ENCODE measurements at places on chromosomes 11 and 22. TPM values are rescaled to one million over a fixed set of nuclear protein-coding genes. Genes with fewer than 3 reads are reported as not detected.

ALKBH8 gene
- total RNA-seq: 11.8 TPM

- H3K27me3 ChIP-seq: no peaks in the 10 kb centered on the region
- no peak overlapping the region for H3K4me3 ChIP-seq
- no peak for DNase-seq
- no peak overlapping the region for H3K27ac ChIP-seq
- H3K4me1 ChIP-seq: peaks cover 28% of the 10 kb centered on the region
Observed at GRCh38 chr22:36381513-36382128, 6.1 kb downstream of the MYH9 start.

DNA sequence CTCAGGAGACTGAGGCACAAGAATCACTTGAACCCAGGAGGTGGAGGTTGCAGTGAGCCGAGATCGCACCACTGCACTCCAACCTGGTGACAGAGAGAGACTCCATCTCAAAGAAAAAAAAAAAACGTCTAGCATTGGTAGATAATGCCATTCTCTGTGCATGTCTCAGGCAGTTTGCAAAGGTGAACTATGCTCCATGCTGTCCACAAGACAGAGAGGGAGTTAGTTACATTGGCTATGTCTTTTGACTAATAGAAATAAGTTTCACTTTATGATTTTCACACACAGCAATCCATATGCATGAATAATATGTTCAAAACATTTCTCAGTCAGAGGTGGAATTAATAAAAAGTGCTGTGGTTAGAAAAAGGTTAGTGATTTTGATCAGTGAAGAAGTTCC, 591.4 kb downstream of the ETS1 start:
- no peaks in the 10 kb centered on the region for H3K36me3 ChIP-seq
- H3K27me3 ChIP-seq: no peaks in the 10 kb centered on the region
- H3K4me1 ChIP-seq: no peaks in the 10 kb centered on the region
- DNase-seq: no peak
- H3K27ac ChIP-seq: no peak overlapping the region
- no peak overlapping the region for H3K4me3 ChIP-seq

GRCh38 chr11:8823174-8823742, 87.7 kb upstream of the AKIP1 start:
- H3K27ac ChIP-seq: no peak overlapping the region
- H3K36me3 ChIP-seq: no peaks in the 10 kb centered on the region
- peaks cover 35% of the 10 kb centered on the region for H3K4me1 ChIP-seq
- no peaks in the 10 kb centered on the region for H3K27me3 ChIP-seq

- DNase-seq: no peak
- no peaks in the 10 kb centered on the region for H3K36me3 ChIP-seq
- no peak overlapping the region for H3K4me3 ChIP-seq
- no peak overlapping the region for H3K27ac ChIP-seq
- H3K4me1 ChIP-seq: no peaks in the 10 kb centered on the region
Observed at GRCh38 chr22:26768952-26769351, 111.6 kb downstream of the MIAT start.

DNA sequence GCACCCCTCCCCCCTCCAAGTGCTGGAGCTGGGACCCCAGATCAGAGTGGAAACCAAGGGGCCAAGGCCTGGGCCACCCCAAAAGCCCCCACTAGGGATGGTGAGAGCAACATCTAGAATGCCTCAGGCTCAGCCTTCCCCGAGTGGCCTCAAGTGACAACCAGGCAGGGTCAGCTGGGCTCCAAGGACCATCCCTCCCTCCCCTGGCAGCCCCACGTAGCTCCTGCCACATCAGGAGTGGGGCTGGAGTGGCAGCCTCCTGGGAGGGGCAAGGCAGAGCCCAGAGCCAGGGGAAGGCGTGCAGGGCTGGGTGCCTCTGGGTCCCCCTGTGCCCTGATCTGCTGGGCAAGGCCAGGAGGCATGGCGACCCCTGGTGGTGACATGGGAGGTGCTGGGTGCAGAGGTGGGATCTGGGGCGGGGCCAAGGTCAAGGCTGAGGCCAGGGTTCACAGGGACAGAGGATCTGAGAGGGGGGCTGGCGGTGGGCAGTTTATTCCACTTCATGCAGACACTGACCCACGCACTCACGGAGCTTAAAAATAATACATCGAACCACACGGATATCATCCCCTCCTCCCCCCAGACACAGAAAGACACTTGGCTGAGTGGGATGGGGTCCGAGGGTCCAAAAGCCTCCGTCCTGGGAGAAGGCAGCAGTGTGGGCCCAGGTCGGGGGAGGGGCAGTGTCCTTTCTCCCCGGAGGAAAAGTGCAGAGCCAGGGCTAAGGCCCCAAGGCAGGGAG, 15.8 kb upstream of the EHD1 start:
- H3K4me1 ChIP-seq: no peaks in the 10 kb centered on the region
- no peak overlapping the region for H3K27ac ChIP-seq
- no peaks in the 10 kb centered on the region for H3K27me3 ChIP-seq
- no peak overlapping the region for H3K4me3 ChIP-seq
- H3K36me3 ChIP-seq: no peaks in the 10 kb centered on the region

GRCh38 chr11:103043826-103044678, 47.9 kb downstream of the DCUN1D5 start:
- no peak for DNase-seq
- H3K27ac ChIP-seq: no peak overlapping the region
- H3K27me3 ChIP-seq: no peaks in the 10 kb centered on the region
- H3K4me3 ChIP-seq: no peak overlapping the region
- H3K4me1 ChIP-seq: no peaks in the 10 kb centered on the region

C11orf91 gene
- total RNA-seq: not detected

DNA sequence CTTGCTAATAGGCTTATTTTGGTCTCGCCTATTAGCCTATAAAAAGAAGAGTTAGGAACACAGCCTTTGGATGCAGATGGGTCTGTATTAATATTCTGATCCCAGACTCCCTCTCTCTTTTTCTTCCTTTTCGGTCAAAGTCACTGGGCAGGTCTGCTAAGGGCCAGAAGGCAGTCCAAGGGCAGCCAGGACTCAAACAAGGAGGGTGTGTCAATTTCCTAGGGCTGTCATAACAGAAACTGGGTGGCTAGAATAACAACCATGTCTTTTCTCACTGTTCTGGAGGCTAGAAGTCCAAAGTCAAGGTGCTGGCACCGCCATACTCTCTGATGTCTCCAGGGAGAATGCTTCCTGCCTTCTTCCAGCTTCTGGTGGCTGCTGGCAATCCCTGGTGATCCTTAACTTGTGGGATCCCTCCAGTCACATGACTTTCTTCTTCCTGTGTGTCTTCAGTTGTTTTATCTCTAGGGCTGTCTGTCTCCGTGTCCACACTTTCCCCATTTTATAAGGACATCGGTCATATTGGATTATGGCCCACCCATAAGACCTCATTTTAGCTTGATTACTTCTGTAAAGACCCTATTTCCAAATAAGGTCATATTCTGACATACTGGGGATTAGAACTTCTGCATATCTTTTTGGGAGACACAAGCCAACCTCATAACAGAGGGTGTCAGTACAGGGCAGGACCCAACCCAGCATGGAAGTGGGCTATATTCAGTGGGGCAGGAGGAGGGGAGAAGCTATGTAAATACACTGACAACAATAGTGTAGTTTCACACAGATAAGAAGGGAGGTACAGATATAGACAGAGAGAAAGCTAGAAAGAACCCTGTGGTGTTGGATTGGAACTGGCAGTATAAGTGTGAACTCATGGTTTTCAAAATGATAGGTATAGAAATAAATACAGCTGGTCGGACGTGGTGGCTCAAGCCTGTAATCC, 5.9 kb upstream of the CSF2RB start:
- no peak for DNase-seq
- H3K27ac ChIP-seq: no peak overlapping the region
- H3K36me3 ChIP-seq: no peaks in the 10 kb centered on the region
- peaks cover 13% of the 10 kb centered on the region for H3K4me1 ChIP-seq
- H3K4me3 ChIP-seq: no peak overlapping the region

RTN4R gene
- 20.9 TPM for total RNA-seq

GRCh38 chr11:130649801-130650200, 201.4 kb downstream of the ADAMTS15 start:
- no peaks in the 10 kb centered on the region for H3K36me3 ChIP-seq
- H3K27ac ChIP-seq: no peak overlapping the region
- peaks cover 5% of the 10 kb centered on the region for H3K4me1 ChIP-seq
- no peak overlapping the region for H3K4me3 ChIP-seq

MS4A6A gene
- not detected for total RNA-seq

MS4A15 gene
- not detected for total RNA-seq

DNA sequence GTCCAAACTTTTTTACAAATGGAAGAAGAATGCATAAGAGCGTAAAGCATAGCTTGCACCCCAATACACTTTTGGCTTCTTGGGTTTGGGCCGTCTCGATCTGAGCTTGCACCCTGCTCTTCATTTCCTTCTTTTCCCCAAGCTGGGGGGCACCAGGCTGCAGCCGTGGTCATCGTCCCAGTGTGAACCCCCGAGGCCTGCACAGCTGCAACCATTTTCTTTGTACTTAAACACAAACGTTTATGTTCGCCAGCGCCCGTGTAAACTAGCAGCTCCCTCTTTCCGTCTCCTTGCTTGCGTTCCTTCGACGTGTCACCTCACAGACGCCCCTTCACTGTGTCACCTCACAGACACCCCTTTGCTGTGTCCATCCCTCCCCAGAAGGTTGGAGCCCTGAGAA, 10.1 kb downstream of the KRTAP5-5 start:
- no peaks in the 10 kb centered on the region for H3K4me1 ChIP-seq
- H3K27ac ChIP-seq: no peak overlapping the region
- no peak overlapping the region for H3K4me3 ChIP-seq
- peaks cover 4% of the 10 kb centered on the region for H3K27me3 ChIP-seq
- H3K36me3 ChIP-seq: no peaks in the 10 kb centered on the region
- DNase-seq: no peak

DNA sequence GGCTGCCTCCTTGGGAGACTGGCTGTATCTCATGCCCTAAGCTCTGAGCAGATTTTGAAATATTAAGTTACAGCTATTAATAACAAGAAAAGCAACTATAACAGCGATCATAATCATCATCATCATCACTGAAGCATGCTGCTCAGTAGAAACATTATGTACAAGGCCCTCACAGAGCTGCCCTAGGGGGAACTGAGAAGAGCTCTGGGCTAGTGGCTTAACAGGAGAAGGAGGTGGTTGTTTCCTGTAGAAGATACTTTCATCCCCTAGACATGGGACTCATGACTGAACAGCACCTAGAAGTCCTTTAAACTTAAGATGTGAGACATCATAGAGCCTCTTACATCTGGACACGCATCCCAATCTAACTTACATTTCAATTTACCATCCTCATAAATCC, 332.8 kb upstream of the PLET1 start:
- no peak overlapping the region for H3K27ac ChIP-seq
- peaks cover 15% of the 10 kb centered on the region for H3K4me1 ChIP-seq
- no peaks in the 10 kb centered on the region for H3K36me3 ChIP-seq
- H3K4me3 ChIP-seq: no peak overlapping the region
- no peak for DNase-seq

GRCh38 chr11:134691295-134691873, 279.3 kb upstream of the B3GAT1 start:
- no peaks in the 10 kb centered on the region for H3K36me3 ChIP-seq
- no peak overlapping the region for H3K4me3 ChIP-seq
- no peaks in the 10 kb centered on the region for H3K4me1 ChIP-seq
- no peaks in the 10 kb centered on the region for H3K27me3 ChIP-seq
- no peak for DNase-seq
- no peak overlapping the region for H3K27ac ChIP-seq

DNA sequence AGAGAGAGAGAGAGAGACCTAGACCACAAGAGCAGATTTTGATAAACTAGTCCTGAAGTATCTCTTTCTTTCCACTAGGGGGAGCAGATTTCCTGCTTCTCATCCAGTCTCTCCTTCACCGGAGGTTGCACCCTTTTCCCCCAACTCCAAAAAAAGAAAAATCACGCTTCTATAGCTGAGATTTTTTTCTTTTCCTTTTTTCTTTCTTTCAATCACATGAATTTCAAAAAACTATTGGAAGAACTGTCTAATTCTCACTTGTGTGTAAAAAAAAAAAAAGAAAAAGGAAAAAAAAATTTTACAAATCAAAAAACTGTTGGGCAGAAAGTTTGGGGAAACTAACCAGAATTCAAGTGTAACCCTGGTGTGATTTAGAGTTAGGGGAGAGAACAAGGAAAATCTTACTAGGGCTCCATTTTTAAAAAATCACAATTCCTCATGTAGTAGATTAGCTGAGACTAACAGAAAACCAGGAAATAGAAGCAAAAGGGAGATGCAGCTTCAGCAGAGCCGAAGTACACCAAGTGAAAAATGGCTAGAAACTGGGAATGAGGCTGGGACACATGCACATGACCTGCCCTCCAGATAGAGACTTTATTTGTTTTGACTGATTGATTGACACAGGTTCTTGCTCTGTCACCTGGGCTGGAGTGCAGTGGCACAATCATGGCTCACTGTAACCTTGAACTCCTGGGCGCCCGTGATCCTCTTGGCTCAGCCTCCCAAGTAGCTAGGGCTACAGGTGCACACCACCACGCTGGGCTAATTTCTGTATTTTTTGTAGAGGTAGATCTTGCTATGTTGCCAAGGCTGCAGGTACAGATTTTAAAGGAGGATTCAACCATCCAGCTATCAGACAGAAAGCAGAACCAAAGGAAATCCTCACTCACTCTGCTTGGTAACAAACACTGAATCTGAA, 27.1 kb downstream of the SDHD start:
- DNase-seq: peak; percentile 58
- no peak overlapping the region for H3K4me3 ChIP-seq
- H3K4me1 ChIP-seq: no peaks in the 10 kb centered on the region

DNA sequence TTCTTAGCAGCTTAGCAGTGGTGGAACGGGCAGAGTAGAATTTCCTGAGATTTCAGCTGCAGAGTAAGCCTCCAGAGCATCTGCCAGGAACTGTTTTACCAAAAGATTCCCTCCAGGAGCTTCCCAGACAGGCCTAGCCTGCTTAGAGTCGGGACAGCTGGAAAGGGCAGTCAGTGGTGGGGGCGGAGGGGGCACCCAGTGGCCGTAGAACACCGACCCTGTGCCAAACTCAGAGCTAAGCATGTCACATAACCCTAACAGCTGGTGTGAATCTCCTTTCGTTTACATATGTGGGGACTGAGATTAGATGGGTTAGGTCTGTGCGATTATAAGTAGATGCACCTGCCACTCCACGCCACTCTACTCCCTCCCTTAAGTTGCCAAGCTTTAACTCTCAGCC, 80.0 kb upstream of the CRTAM start:
- no peaks in the 10 kb centered on the region for H3K36me3 ChIP-seq
- no peak overlapping the region for H3K4me3 ChIP-seq
- H3K4me1 ChIP-seq: peaks cover 19% of the 10 kb centered on the region
- no peaks in the 10 kb centered on the region for H3K27me3 ChIP-seq
- no peak overlapping the region for H3K27ac ChIP-seq
- no peak for DNase-seq

Measured in neural progenitor cell (in vitro differentiated cells).